ENCODE measurements at places on chromosomes 12 and 14. TPM values are rescaled to one million over a fixed set of nuclear protein-coding genes. Genes with fewer than 3 reads are reported as not detected.

Gene USP44
- total RNA-seq: 0.14 TPM

Gene ASPG
- not detected for total RNA-seq

Gene HCAR2
- total RNA-seq: 0.18 TPM

Gene KLRG1
- 3.0 TPM for total RNA-seq

Gene RIMBP2
- total RNA-seq: not detected

DNA sequence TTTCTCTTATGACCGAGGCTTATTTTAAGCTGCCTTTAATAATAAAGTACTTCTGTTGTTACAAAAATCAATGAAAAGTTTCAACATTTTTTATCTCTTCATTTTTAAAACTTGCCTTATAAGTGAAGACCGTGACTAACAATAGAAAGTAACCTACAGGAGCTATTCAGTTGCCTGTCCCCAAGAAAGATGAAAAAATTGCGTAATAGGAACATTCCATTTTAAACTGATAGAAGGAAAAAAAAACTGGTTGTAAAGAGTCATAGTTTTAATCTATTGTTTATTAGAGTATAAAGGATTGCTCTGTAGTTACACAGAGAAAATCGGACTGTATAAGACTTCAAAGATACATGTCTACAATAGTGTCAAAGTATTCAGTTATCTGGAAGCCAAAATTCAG is 83.3 kb downstream of the DAAM1 start:
- DNase-seq: no peak
- peaks cover 9% of the 10 kb centered on the region for H3K4me1 ChIP-seq
- no peaks in the 10 kb centered on the region for H3K27me3 ChIP-seq
- no peak overlapping the region for H3K4me3 ChIP-seq
- H3K36me3 ChIP-seq: no peaks in the 10 kb centered on the region

DNA sequence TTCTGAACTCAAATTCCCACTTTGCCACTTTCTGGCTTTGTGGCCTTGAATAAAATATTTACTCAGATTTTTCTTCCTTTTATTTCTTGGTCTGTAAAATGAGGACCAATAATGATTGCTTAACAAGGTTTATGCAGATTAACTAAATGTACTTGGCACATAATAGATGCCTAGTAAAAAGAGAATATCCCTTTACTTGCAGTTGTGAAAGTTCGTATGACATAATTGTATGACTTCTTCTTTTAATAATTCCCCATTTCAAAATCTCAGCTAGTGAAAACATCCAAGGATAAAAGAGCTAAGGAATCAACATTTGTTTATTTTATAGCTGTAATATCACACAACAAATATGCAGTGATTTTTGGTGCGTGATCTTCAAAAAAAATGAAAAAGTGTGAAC is 215.6 kb upstream of the ATP2B1 start:
- no peak for DNase-seq
- no peak overlapping the region for H3K27ac ChIP-seq
- H3K4me3 ChIP-seq: no peak overlapping the region
- H3K27me3 ChIP-seq: no peaks in the 10 kb centered on the region
- H3K4me1 ChIP-seq: peaks cover 4% of the 10 kb centered on the region
- no peaks in the 10 kb centered on the region for H3K36me3 ChIP-seq

DNA sequence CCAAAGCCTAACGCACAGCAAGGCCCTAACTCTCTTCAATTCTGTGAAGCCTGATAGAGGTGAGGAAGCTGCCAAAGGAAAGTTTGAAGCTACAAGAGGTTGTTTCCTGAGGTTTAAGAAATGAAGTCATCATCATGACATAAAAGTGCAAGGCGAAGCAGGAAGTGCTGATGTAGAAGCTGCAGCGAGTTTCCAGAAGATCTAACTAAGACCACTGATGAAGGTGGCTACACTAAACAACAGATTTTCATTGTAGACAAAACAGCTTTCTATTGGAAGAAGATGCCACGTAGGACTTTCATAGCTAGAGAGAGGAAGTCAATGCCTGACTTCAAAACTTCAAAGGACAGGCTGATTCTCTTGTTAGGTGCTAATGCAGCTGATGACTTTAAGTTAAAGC is 385.6 kb upstream of the OR4E1 start:
- H3K4me1 ChIP-seq: no peaks in the 10 kb centered on the region
- H3K27ac ChIP-seq: no peak overlapping the region
- no peak for DNase-seq
- no peaks in the 10 kb centered on the region for H3K36me3 ChIP-seq
- no peaks in the 10 kb centered on the region for H3K27me3 ChIP-seq

GRCh38 chr12:132197581-132198354 is 53.5 kb downstream of the NOC4L start:
- no peaks in the 10 kb centered on the region for H3K4me1 ChIP-seq
- no peak overlapping the region for H3K27ac ChIP-seq
- no peaks in the 10 kb centered on the region for H3K27me3 ChIP-seq
- DNase-seq: no peak

- H3K4me3 ChIP-seq: no peak overlapping the region
- H3K4me1 ChIP-seq: peaks cover 17% of the 10 kb centered on the region
- H3K27ac ChIP-seq: no peak overlapping the region
- no peaks in the 10 kb centered on the region for H3K36me3 ChIP-seq
- H3K27me3 ChIP-seq: no peaks in the 10 kb centered on the region
These were observed 15.1 kb upstream of the KERA start for GRCh38 chr12:91072931-91073330.

DNA sequence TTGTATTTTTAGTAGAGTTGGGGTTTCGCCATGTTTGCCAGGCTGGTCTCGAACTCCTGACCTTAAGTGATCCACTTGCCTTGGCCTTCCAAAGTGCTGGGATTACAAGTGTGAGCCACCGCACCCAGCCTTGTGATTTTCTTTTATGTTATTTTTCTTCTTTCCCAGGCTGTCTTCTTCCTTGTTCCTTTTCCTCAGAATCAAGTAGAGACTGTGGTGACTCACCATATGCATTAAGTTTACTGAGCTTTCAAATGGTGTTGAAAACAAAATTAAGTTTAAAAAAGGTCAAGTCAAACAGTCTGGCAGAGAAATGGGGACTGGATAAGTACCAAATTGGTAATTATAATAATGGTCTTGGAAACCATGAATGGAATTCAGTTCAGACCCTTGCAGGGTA is 5.7 kb downstream of the ARPC3 start:
- H3K27ac ChIP-seq: no peak overlapping the region
- no peaks in the 10 kb centered on the region for H3K36me3 ChIP-seq
- no peak overlapping the region for H3K4me3 ChIP-seq
- DNase-seq: no peak
- H3K4me1 ChIP-seq: peaks cover 5% of the 10 kb centered on the region
- no peaks in the 10 kb centered on the region for H3K27me3 ChIP-seq

GRCh38 chr12:115667116-115667515 is 610.4 kb downstream of the MED13L start:
- H3K4me3 ChIP-seq: no peak overlapping the region
- no peak overlapping the region for H3K27ac ChIP-seq
- H3K27me3 ChIP-seq: no peaks in the 10 kb centered on the region
- DNase-seq: no peak
- no peaks in the 10 kb centered on the region for H3K4me1 ChIP-seq

- H3K4me1 ChIP-seq: no peaks in the 10 kb centered on the region
- DNase-seq: no peak
- H3K27ac ChIP-seq: no peak overlapping the region
- no peaks in the 10 kb centered on the region for H3K36me3 ChIP-seq
- no peak overlapping the region for H3K4me3 ChIP-seq
These were observed 61.5 kb upstream of the EGLN3 start for GRCh38 chr14:34012369-34012768.

DNA sequence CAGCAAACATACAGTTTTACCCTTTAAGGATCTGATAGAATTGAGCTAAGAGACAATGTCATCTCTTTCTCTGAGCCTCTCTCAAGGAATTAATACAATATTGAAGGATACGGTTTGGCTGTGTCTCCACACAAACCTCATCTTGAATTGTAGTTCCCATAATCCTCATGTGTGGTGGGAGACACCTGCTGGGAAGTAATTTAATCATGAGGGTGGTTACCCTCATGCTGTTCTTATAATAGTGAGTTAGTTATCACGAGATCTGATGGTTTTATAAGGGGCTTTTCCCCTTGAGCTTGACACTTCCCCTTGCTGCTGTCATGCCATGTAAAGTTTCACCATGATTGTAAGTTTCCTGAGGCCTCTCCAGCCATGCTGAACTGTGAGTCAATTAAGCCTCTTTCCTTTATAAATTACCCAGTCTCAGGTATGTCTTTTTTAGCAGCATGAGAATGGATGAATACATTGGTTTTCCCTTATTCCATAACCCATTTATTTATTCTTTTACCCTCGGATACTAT is 47.6 kb downstream of the TMEM30B start:
- no peak overlapping the region for H3K4me3 ChIP-seq
- H3K4me1 ChIP-seq: no peaks in the 10 kb centered on the region
- no peak for DNase-seq
- no peaks in the 10 kb centered on the region for H3K36me3 ChIP-seq
- no peaks in the 10 kb centered on the region for H3K27me3 ChIP-seq

DNA sequence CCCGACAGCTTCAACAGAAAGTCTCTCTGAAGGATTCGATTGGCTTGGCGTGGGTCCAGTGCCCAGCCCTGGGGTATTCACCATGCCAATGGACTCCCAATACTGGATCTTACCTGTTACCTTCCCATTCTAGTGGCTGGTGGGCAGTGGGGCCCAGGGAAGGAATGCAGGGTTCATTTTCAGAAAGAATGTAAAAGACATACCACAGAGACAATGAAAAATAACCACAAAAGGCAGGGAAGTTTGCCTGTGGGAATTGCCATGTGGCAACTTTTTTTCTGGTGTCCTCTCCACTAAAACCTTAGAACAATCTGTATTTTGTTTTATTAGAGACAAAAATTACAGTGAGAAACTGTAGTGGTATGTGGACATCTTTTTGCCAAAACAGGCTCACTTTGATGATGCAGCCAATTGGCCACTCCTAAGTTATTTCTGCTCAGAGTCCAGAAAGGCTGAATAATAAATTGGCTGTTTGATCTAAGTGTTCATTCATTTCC is 55.2 kb downstream of the PTGER2 start:
- no peaks in the 10 kb centered on the region for H3K36me3 ChIP-seq
- no peak overlapping the region for H3K4me3 ChIP-seq
- H3K4me1 ChIP-seq: no peaks in the 10 kb centered on the region

DNA sequence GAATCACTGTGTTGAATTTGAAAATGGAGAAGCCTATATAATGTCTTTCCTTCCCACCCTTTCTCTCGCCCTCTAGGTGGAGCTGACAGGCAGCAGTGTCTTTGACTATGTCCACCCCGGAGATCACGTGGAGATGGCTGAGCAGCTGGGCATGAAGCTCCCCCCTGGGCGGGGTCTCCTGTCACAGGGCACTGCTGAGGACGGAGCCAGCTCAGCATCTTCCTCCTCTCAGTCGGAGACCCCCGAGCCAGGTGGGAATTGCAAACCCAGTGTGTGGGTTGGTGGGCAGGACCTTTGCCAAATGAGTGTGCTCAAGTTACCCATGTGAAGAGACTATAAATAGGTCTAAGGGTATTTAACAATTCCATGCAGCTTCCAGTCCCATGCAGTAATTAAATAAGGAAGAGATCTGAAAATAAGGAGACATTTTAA is 274.7 kb downstream of the EGLN3 start:
- no peaks in the 10 kb centered on the region for H3K4me1 ChIP-seq
- no peaks in the 10 kb centered on the region for H3K36me3 ChIP-seq
- H3K27ac ChIP-seq: no peak overlapping the region
- DNase-seq: peak; percentile 67

- no peak overlapping the region for H3K27ac ChIP-seq
- H3K4me1 ChIP-seq: no peaks in the 10 kb centered on the region
- no peak for DNase-seq
- H3K4me3 ChIP-seq: no peak overlapping the region
- H3K27me3 ChIP-seq: no peaks in the 10 kb centered on the region
- no peaks in the 10 kb centered on the region for H3K36me3 ChIP-seq
These were observed 39.7 kb downstream of the LEMD3 start for GRCh38 chr12:65208964-65209654.

GRCh38 chr12:9698681-9699080 is 29.2 kb downstream of the CLEC2D start:
- H3K27ac ChIP-seq: no peak overlapping the region
- no peak for DNase-seq
- no peaks in the 10 kb centered on the region for H3K36me3 ChIP-seq
- H3K4me1 ChIP-seq: no peaks in the 10 kb centered on the region

GRCh38 chr12:84802161-84802560 is 110.4 kb downstream of the SLC6A15 start:
- H3K27me3 ChIP-seq: no peaks in the 10 kb centered on the region
- no peak overlapping the region for H3K27ac ChIP-seq
- H3K4me3 ChIP-seq: no peak overlapping the region
- H3K36me3 ChIP-seq: no peaks in the 10 kb centered on the region
- no peaks in the 10 kb centered on the region for H3K4me1 ChIP-seq
- DNase-seq: no peak

GRCh38 chr14:104874571-104875411 is 9.7 kb downstream of the CEP170B start:
- no peak overlapping the region for H3K4me3 ChIP-seq
- no peak overlapping the region for H3K27ac ChIP-seq
- no peaks in the 10 kb centered on the region for H3K4me1 ChIP-seq
- no peak for DNase-seq
- no peaks in the 10 kb centered on the region for H3K36me3 ChIP-seq
- H3K27me3 ChIP-seq: no peaks in the 10 kb centered on the region

DNA sequence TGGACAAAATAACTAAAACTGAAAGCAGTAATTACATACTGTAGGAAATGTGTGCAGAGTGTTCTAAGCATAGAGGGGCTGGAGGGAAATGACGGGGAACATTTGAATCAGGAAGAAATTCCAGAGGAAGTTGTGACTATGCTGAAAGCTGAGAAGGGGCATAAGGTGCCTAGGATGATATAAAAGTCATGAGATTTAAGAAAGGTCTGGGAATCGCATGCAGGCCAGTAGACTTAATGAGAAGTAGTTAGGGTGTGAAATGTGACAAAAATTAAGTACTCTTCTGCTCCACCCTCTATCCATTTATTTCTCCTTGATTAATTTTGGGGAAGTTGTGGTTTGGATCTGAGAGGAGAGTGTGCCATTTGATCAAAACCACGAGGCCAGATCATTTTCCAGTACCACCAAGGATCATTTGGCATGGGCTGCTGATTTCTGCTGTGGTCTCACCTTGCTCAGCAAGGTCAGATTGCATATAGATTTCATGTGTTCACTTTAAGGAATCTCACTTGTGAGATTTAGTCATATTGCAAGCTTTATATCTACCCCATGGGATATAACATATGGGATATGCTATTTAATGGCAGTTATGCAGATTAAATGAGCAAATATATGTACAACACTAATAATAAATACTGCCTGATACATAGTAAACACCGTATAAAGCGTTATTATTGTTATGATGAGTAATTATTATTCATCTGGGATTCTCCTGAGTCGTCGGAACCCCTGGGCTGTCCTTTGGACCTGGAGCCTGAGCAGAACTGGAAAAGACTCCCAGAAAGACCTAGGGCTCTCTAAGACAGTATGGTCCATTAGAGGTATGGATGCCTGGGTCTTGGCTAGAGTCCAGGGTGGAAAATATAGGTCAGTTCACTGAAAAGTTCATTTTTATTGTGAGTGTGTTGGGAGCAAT is 72.3 kb downstream of the SRGAP1 start:
- no peaks in the 10 kb centered on the region for H3K36me3 ChIP-seq
- peak overlapping the region; percentile 77 for H3K27ac ChIP-seq
- DNase-seq: no peak

GRCh38 chr14:77316872-77317301 is 3.8 kb downstream of the POMT2 start:
- no peaks in the 10 kb centered on the region for H3K27me3 ChIP-seq
- no peak for DNase-seq
- H3K27ac ChIP-seq: no peak overlapping the region
- no peak overlapping the region for H3K4me3 ChIP-seq

All from Caco-2 (cell line).